ENCODE measurements at places on chromosomes 4 and X.
A peak's percentile ranks its signal among the peaks of the same experiment; 100 is the strongest.

GRCh38 chr4:139589336-139590018, 33.5 kb upstream of the SETD7 start:
- no peak for DNase-seq

GRCh38 chr4:168871632-168872031, 138.4 kb downstream of the CBR4 start:
- DNase-seq: no peak

- no peak for DNase-seq
Measured at GRCh38 chr4:159428293-159428692, 325.4 kb downstream of the RAPGEF2 start.

DNA sequence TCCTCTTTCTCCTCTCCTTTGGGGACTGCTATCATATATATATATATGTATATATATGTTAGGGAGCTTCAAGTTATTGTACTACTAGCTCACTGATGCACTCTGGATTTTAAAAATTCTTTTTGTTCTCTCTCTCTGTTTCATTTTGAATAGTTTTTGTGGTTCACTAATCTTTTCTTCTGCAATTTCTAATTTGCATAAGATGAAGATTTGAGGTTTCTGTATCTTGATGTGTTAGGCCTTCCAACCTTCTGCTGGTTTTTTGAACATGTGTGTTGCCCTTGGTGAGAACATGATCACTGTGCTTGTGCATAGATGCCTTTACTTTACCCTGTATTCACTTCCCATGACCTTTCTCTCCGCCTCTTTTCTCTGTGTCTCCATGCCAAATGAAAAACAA, 7.8 kb upstream of the ZNF718 start:
- DNase-seq: no peak

GRCh38 chrX:40240844-40241243, 143.1 kb upstream of the BCOR start:
- no peak for DNase-seq

DNA sequence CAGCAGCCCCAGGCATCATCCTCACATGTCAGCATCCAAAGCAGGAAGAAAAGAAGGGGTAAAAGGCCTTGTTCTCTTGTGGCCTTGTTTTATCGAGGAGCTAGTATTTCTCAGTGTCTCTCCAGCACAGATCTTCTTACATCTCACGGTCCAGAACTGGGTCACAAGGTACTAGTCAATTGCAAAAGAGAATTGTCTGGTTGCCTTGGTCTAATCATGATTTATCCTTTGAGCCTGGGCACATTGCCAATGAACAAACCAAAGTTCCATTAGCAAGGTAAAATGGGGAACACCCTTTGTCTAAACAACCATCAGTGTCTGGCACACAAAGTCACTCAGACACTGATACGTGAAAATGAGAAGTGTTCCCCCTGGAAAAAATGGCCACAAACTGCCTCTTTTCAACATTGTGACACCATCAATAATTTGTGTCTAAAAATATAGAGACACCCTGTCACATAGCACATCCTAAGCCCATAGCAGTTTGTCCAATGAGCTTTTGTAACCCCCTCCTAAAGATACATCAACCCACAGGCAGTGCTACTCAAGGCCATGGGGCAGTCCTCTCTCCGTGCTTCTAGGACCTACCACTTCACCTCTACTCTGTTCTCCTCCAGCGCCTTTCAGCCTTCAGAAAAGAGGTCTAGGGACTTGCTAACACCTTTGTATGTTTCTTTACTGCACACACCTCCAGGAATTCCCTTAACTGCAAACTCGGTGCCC, 534.4 kb downstream of the MID1IP1 start:
- DNase-seq: no peak

- no peak for DNase-seq
Measured at GRCh38 chrX:17737710-17737985, 355 bp downstream of the SCML1 start.

GRCh38 chr4:90181644-90182043, 54.5 kb downstream of the CCSER1 start:
- no peak for DNase-seq

DNA sequence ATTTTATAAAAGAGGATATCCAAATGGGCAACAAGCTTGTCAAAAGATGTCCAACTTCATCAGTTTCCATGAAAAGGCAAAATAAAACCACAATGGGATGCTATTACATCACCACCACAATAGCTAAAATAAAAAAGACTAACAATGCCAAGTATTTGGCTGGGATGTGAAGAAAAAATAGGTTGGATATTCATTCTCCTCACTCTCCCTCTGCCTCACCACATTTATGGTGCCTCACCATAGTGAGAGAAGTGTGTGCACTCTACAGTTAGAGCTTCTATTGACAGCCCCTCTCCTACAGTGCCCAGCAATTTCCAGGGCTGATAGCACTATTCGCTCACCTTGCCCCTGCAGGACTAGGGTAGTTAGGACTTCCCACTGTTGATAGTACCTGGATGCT, 25.5 kb downstream of the VEGFC start:
- no peak for DNase-seq

- no peak for DNase-seq
Measured at GRCh38 chrX:151570561-151570960, 7.1 kb downstream of the PASD1 start.

DNA sequence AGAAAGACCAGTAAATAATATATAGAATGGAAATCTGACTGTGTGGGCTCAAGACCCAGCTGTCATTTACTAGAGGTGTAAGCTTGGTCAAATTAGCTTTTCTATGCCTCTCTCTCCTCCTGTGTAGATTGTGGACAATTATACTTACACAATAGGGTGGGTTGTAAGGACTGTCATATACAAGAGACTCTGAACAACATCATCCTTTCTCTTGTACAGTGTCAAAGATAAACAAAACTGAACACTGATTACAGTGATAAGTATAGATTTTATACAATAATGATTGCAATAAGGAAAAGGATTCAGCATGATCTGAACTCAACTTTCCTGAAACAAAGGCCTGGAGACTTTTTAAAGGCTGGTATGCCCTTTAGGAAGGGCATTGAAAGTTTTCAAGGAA, 429.2 kb upstream of the HS3ST1 start:
- DNase-seq: no peak

DNA sequence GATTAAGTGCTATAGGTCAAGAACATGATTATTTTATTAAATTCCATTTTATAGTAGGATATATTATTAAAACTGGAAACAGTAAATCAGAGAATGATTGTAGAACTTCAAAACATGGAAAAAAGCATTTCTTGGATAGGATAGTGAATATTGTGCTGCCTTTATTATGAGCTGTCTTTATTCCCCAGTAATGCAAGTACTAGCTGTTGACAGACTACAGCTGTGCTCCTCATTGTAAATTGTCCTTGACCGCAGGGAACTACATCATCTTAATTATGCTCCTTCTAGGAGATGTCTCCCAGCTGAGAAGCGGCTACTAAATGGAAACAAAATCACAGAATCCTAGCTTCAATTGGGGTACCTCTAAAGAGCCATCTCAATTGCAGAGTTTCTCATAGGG, 1457.2 kb upstream of the PCDH7 start:
- no peak for DNase-seq

DNA sequence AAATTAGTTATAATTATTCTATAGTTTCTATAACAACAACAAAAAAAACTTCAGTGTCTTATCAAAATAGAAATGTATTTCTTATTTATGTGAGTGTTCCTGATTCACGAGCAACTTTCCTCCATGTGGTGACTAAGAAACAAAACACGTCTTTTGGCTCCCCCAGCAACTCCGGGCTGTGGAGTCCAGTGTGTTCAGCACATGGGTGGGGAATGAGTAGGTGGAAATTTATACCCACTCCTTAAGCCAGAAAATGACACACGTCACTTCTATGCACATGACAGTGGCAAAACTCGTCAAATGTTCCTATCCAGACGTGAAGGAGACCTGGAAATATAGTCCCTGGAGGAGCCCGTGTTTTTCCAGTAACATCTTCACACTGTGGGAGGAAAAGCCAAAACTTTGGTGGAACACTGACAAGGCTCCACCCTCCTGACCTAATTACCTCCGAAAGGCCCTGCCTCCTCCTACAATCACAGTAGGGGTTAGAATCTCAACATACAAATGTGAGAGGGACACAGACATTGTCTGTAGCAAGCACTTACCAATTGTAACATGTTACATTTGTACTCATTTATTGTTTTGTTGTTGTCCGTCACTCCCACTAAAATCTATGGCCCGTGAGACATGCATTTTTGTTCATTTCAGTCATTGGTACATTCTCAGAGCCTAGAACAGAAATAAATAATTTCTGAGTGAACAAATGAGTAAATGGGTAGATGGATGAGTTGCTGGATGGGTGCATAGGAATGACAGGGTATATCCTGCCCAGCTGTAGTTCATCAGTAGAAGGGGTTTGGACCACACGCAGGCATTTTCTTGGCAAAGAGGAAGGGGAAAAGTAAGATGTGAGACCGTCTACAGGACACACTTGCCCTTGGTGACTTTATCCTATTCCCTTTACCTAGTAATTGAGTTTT, 605.8 kb upstream of the TENM3 start:
- DNase-seq: no peak

- no peak for DNase-seq
Measured at GRCh38 chr4:182351485-182351884, 108.3 kb downstream of the TENM3 start.

DNA sequence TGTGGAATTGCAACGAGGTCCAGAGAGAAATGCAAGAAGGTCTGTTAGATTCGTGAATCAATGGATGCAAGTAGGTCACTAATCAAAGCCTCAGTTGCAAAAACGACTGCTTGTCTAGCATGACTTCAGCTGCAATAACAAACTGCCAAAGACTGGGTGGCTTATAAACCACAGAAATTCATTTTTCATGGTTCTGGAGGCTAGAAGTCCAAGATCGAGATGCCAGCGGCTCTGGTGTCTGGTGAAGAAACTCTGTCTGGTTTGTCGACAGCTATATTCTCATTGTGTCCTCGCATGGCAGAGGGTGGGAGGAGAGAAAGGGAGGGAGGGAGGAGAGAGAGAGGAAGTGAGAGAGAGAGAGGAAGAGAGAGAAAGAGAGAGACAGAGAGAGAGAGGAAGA, 114.7 kb downstream of the MXRA5 start:
- no peak for DNase-seq

DNA sequence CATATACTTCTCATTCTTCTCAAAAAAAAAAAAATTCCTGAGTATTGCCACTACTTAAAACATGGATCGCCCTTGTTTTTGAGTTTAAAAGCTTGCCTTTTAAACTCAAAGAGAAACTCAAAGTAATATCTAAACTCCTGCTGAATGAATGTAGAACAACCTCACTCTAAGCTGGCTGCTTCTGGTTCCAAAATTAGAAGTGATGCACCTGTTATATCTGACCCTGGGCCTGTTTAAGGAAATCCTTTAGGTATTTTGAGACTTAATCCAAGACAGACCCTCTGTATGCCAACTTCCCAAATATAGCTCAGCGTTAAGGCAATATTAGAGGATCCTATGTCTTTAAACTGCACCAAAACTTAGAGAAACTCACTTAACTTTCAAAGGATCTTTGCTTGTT, 1.8 kb upstream of the OTUD4 start:
- no peak for DNase-seq

GRCh38 chrX:56800801-56801200, 71.8 kb downstream of the NBDY start:
- no peak for DNase-seq

GRCh38 chrX:12975991-12976558, 1.2 kb downstream of the TMSB4X start:
- no peak for DNase-seq

- DNase-seq: no peak
Measured at GRCh38 chr4:70895811-70896491, 6.2 kb upstream of the MOB1B start.

DNA sequence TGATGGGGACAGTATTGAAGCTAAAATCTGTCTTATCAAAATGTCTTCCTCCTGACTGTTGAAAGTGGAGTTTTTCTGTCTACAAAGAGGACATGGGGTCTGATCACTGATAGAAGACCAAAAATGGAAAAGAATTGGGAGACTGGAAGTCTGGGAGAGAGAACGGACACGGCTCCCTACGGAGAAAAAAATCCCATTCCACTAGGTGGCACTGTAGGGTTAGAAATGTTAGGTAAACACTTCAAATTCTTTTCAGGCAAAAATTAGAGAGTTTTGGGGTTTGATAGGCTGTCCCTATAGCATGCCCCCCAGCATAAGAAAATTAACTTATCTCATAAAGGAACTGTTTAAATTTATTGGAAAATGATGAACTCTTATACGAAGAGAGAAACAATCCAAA, 200.5 kb downstream of the FAM133A start:
- no peak for DNase-seq

DNA sequence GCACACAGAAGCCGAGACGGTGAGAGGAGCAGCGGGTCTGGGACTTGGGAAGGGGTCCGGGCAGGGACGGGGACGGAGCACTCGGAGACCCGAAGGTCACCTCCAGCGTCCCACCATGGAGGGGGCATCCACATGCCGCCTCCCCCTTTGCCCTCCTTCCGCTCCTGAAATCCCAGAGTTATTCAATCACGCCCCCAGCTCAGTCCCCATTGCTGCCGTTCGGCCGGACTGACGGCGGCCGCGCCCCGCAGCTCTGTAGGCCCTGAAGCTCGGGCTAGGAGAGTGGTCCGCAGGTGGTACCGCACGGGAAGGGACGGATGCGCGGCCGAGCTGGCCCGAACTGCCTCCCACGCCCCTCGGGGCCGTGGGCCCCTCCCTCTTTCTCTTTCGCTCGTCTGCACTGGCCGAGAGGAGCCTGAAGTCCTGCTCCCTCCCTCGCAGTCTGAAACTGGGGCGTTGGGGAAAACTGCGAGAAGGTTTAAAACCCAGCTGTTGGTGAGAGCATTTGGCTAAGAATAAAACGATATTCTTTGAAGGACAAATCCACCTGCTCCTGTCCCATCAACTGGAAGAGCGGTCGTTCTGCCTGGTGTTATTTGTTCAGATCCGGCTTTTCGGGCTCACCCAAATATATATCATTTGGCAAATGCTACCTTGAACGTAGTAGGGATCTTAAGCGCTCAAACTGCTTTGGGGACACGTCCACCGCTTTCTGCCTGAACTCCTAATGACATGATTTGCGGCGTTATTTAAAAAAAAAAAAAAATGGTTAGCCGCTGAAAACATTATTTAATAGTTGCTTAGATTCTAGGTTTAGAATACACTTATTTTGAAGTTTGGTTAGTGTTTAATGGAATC, 719 bp downstream of the USO1 start:
- peak; percentile 86 for DNase-seq

GRCh38 chr4:135282676-135283075, 1081.1 kb upstream of the PABPC4L start:
- DNase-seq: no peak

DNA sequence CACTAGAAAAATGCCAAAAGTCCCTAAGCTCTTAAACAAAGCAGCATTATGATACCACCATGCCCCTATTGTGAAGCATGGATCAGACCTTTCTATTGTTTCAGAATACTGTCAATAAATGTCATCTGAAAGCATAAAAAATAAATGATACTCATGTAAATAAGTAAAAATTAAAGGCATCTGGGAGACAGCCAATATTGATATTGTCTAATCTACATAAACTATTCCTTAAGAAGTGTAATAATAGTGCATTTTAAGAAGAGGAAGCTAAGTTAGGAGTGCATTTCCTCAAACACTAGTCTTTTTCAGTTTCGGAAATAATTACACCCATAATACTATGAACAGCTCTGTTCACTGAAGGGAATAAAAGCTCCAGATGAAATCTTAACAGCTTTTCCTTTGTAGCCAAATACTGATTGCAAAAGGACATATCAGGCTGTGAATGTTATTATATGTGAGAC, 181.6 kb downstream of the SPOCK3 start:
- DNase-seq: no peak

Measured in left forelimb (tissue), 1 donor.